GM12864 (cell line): ENCODE measurements at places on chromosomes 7 and 10.

- no peak for DNase-seq
Observed at GRCh38 chr7:15504351-15504750, 57.5 kb downstream of the AGMO start.

GRCh38 chr7:94396037-94396431, 1.3 kb downstream of the COL1A2 start:
- DNase-seq = no peak

- DNase-seq = no peak
Observed at GRCh38 chr10:71035511-71036296, 147.3 kb upstream of the PCBD1 start.

- no peak for DNase-seq
Observed at GRCh38 chr7:87107949-87108776, 44.1 kb upstream of the DMTF1 start.

GRCh38 chr7:28427236-28427635, 14.9 kb downstream of the CREB5 start:
- DNase-seq = no peak
